ENCODE measurements at places on chromosomes 11 and 22. TPM values are rescaled to one million over a fixed set of nuclear protein-coding genes. Genes with fewer than 3 reads are reported as not detected.
A peak's percentile ranks its signal among the peaks of the same experiment; 100 is the strongest.

OR2AT4 gene
- 0.03 TPM for polyA plus RNA-seq

GRCh38 chr11:118170882-118171268, 5.6 kb downstream of the SCN2B start:
- DNase-seq: no peak

DNA sequence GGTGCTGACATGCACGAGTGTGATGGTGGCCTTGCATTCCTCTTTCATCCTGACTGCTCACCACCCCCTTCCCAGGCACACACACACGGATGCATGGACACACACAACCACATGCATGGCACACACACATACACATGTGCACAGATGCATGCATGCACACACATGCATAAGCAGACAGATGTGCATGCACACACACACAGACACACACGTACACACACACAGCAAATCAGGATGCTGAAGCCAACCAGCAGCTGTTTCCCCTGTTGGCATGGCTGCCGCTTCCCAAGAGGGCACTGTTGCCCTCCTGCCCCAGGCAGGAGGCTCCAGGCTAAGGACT, 15.3 kb downstream of the OSBPL5 start:
- no peak for DNase-seq

DNA sequence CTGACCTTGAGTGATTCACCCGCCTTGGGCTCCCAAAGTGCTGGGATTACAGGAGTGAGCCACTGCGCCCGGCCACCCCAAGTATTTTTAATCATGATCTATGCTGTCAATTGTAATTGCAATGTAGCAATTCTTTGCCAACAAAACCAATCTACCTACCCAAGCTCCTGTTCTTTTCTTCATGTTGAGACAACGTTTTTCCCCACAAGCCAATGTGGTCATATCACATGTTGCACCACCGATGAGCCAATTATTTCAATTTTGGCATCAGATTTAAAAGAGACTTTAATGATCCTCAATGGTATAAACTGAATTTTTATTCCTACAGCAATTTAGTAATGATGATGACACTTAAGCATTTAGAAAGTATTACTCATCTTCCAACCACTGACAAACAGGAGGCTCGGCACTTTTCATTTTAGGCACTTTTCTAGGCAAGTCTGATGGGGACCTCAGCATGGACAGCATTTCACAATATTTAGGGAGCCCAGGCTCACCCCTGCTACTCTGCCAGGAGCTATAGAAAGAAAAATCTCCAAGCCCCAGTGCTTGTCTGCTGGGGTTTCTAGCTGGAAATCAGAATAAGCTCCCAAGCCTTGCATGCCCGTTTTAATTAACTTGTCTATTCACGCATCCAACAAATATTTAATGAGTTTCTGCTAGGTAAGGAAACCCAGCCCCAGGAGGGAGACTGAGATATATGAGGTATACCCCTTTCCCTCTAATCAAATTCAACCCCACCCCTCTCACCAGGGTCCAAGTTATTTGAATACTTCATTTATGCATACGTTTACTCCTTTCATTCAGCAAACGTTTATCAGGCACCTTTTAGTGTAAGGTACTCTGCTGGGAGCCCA, 291.4 kb downstream of the ST3GAL4 start:
- DNase-seq: no peak

GRCh38 chr22:23218867-23219251, 38.5 kb downstream of the BCR start:
- peak; percentile 80 for DNase-seq

DNA sequence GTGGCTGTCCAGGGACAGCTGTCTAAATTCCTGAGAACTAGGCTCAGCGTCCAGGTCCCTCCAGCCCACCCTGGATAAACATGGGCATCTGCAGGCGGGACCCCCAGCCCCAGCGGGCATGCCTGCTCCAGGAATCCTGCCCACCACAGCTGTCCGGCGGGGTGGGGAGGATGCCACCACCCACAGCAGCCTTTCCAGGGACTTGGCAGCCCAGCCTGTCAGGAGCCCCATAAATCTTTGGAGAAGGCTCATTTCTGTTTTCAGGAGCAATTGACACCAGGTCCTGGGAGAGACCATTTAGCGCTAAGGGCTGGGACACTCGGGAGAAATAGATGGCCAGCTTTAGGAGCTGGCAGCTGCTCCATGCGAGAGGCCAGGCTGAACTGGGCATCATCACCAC, 358.9 kb downstream of the CADM1 start:
- peak; percentile 61 for DNase-seq

DNA sequence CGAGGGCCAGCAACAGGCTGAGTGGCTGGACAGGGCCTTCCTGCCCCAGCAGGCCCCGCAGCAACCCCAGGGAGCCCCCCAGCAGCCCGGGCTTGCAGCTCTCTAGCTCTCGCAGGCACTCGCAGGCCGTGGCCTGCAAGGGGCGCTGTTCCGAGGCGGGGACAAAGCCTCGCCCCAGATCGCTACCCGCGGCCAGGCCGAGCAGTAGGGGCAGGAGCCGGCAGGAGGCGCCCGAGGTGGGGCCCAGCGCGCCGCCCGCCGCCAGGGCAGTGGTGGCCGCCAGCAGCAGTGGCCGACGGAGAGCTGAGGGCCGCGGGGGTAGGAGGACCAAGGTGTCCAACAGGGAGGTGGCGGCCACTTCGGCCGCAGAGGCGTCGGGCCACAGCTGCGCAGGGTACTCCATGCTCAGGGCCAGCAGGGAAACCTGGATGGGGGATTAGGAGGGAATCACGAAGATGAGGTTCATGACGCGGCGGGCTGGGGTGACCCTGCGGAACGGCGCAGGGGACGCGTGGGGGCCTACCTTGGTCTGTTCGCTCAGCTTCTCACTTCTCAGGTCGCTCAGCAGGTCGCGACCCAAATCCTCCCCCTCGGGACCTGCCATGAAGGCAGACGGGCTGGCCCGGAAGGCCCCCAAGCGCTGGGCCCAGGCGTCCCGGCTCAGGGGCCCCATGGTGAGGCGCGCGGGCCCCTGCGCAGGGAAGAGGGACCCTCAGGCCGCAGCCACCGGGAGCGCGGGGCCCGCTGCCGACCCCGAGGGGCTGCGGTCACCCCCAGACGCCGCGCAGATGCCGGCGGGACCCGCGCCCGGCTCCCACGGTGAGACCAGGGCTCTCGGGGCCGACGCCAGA, 632 bp downstream of the AP5B1 start:
- DNase-seq: peak; percentile 60
